NT2/D1 (cell line): ENCODE measurements at places on chromosomes 12 and 14.
A peak's percentile ranks its signal among the peaks of the same experiment; 100 is the strongest.

GRCh38 chr12:52976574-52977071 lies 27.7 kb downstream of the KRT18 start:
- DNase-seq = peak; percentile 80

GRCh38 chr12:121992059-121992879 lies 29.4 kb upstream of the BCL7A start:
- no peak for DNase-seq

- peak; percentile 38 for DNase-seq
Observed at GRCh38 chr12:85076688-85077430, 40.7 kb downstream of the LRRIQ1 start.

DNA sequence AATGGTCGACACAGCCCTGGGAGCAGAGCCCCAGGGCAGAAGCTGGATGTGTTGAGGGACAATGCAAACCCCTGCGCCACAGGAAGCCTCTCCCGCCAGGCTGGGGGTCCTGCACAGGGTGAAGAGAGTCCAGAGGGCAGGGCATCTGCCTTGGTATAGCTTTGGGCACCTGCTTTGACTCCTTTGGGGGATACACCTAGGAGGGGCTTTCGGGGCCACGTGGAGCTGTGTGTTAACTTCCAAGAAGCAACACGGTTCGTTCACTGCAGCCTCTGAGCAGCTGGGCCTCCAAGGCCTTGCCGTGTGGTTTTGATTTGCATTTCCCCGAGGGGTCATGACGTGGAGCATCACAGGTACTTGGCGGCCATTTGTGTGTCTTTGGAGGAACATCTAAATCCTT lies 5.8 kb upstream of the PUS1 start:
- DNase-seq = no peak

GRCh38 chr12:9646794-9647781 lies 22.4 kb upstream of the CLEC2D start:
- peak; percentile 51 for DNase-seq

GRCh38 chr14:77007183-77007974 lies 21.1 kb downstream of the IRF2BPL start:
- DNase-seq = no peak

- DNase-seq = peak; percentile 82
Observed at GRCh38 chr14:26598081-26598671, 343 bp upstream of the NOVA1 start.

- DNase-seq = no peak
Observed at GRCh38 chr12:6608592-6609281, 1.6 kb upstream of the CHD4 start.

GRCh38 chr12:42473130-42473529 lies 116.4 kb downstream of the PRICKLE1 start:
- no peak for DNase-seq

DNA sequence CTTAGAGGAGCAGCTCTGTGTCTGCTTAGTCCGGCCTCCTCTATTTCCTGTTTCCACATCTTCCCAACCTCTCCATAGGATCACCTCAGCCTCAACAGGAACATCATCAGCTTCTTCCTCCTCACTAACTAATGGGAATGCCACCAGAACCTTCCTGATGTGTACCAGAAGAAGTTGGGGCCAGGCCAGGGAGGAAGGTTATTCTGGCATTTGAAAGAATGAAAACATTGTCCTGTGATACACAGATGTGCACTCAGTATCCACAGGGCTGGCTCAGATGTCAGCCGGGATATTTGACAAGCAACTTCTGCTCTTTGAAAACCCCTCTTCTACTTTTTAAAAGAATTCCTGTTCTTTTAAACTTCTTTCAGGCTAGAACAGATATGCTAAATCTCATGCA lies 63.6 kb downstream of the TMEM30B start:
- no peak for DNase-seq

- no peak for DNase-seq
Observed at GRCh38 chr12:31742891-31743290, 14.1 kb upstream of the AMN1 start.
